NCI-H1092 treated with DMSO at 0.1 percent for 48 hours (cell line): ENCODE measurements at places on chromosomes 1 and 21.

DNA sequence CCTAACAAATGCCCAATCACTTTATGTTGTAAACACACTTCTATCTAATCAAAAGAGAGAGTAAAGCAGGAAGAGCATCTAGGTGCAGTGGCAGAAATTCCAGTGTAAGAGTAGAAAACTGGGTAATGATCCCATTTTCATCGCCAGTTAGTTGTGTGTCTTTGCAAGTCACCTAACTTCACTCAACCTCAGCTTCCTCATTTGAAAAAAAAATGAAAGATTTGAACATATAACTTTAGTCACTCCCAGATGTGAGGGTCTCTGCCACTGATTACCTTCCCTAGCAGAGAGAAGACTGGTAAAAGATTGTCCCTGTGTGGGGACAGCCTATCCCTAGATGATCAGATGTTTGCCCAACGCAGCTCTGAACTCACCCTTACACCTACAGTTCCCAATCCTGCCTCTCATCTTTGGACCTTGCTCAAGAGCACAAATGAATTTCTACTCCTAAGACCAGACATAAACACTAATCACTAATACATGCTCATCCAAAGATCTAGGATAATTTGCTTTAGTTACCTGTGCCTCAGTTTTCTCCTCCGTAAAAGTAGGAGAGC is 25.2 kb upstream of the DUSP23 start:
- DNase-seq: no peak

DNA sequence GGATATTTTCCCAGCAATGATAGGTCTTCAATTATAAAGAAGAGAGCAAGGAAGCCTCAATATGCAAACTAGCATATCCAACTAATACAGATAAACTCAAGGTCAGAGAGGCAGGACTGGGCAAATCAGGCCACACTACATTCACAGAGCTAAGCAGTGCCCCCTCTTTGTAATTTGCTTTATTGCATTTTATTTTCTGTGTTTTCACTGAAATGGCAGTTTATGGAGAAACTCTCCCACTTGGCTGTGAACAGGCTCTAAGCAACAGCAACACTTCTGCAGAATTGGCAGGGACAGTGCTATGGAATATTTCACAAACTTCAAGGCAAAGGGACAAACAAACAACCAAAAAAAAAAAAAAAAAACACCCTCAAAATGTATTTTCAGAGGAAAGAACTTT is 93.4 kb upstream of the SOD1 start:
- DNase-seq: no peak

DNA sequence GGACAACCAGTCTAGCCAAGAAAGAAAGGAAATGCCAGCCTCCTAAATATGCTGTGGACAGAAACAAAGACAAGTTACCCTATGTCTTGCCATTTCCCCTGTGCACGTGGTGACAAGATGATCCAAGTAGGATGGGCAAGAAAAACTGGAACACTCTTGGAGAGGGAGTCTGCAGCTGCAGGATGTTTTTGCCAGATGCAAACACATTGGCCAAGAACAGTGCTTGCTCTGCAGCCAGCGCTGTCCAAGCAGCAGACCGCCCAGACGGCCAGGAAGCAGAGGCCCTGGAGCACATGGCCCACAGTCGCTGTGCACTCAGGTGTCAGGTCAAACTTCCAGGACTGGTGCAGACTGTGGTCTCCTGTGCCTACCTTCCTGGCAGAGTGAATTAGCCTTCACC is 189.3 kb downstream of the SLC35F3 start:
- DNase-seq: no peak

DNA sequence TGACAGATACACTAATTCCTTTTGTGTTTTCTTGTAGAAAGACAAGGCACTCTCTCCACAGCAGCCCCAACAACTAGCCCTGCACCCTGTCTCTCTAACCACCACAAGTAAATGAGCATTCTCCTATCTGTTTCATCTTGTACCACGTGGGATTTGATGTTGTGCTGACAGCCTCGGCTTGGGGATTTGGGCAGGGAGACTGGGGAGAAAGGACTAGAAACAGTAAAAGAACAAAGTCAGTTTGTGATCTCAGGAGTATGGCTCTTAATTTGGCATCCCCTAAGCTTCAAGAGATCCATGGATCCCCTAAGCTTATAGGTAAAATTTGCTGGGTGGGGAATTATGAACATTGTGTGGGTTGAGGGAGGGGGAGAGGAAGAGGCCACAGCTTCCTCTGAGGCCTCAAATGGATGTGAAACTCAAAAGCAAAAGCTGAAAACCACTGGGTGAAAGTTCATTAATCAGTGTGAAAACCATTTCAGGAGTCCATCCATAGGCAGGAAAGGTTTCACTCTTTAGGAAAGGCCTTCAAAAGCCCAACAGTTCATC is 3.1 kb downstream of the C1orf162 start:
- no peak for DNase-seq

- no peak for DNase-seq
These were observed 74.7 kb upstream of the TLR5 start for GRCh38 chr1:223217781-223218180.
